ENCODE measurements at places on chromosomes 2 and 18.
A peak's percentile ranks its signal among the peaks of the same experiment; 100 is the strongest.

GRCh38 chr2:100513650-100514049 lies 43.4 kb downstream of the NMS start:
- H3K36me3 ChIP-seq, result no peaks in the 10 kb centered on the region
- H3K4me1 ChIP-seq, result no peaks in the 10 kb centered on the region
- no peaks in the 10 kb centered on the region for H3K27me3 ChIP-seq
- H3K27ac ChIP-seq, result no peak overlapping the region
- no peak for DNase-seq

GRCh38 chr18:35355140-35355618 lies 11.0 kb upstream of the ZNF24 start:
- H3K27me3 ChIP-seq, result peaks cover 3% of the 10 kb centered on the region
- H3K4me1 ChIP-seq, result no peaks in the 10 kb centered on the region
- no peaks in the 10 kb centered on the region for H3K36me3 ChIP-seq
- peak; percentile 39 for DNase-seq
- H3K4me3 ChIP-seq, result no peak overlapping the region

DNA sequence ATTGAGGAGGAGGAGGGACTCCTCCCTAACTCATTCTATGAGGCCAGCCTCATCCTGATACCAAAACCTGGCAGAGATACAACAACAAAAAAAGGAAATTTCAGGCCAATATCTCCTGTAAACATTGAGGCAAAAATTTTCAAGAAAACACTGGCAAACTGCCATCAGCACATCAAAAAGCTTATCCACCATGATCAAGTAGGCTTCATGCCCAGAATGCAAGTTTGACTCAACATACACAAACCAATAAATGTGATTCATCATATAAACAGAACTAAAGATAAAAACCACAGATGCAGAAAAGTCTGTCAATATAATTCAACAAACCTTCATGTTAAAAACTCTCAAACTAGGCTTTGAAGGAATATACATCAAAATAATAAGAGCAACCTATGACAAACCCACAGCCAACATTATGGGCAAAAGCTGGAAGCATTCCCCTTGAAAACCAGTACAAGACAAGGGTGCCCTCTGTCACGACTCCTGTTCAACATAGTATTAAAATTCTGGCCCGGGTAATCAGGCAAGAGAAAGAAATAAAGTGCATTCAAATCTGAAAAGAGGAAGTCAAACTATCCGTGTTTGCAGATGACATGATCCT lies 1014.3 kb downstream of the CBLN2 start:
- no peaks in the 10 kb centered on the region for H3K27me3 ChIP-seq
- H3K36me3 ChIP-seq, result no peaks in the 10 kb centered on the region
- H3K4me1 ChIP-seq, result no peaks in the 10 kb centered on the region
- no peak for DNase-seq
- no peak overlapping the region for H3K27ac ChIP-seq

DNA sequence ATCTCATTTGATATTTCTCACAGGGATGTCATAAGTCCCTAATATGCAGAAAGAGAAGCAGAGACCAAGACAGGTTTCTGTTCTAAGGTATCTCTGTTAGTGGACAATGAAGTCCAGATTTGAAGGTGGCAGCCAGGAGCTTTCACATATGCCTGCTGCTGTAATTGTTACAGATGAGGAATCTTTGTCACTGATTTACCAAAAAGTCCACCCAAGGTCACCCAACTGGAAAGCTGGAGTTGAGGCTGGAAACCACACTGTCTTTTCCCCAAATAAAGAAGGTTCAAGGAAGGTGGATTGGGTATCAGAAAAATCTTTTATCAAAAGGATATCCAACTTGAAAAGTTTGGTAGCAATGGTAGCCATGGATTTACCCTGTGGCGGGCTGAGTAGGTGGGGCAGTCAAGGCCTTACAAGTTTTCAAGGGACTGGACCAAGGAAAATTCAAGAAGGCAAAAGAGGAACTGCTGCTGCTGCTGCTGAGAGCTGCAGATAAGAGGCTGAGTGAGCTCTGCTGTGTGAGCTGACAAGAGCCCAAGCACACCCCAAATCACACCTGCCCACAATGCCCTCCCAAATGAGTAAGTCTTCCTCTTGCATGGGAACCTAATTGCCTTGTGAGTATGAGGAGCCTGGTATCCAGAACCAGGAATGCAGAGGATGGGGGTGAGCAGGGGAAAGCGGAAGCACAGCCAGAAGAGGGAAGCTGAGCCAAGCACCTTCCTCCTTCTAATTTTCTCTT lies 241.2 kb downstream of the ANAPC1 start:
- no peak overlapping the region for H3K27ac ChIP-seq
- no peak for DNase-seq
- H3K4me1 ChIP-seq, result no peaks in the 10 kb centered on the region
- no peak overlapping the region for H3K4me3 ChIP-seq
- no peaks in the 10 kb centered on the region for H3K27me3 ChIP-seq
- H3K36me3 ChIP-seq, result no peaks in the 10 kb centered on the region

DNA sequence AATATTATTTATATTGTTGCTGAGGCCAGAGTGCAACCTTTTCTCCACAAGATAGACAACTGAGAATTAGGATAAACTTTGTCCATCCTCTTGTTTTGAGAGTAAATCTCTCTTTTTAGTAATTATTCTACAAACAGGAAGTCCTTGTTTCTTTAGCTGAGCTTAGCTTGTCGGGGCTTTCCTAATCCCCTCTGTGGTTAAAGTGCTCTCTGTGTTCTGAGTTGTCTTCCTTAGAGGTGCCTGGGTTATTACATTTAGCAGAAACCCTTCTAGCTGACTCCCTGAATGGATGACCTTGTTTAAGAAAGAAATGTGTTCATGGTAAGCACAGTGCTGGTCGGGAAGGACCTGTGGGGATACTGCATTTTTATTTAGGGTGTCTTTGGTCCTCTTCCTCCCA lies 12.7 kb downstream of the USP39 start:
- H3K4me1 ChIP-seq, result peaks cover 4% of the 10 kb centered on the region
- no peak overlapping the region for H3K4me3 ChIP-seq
- peak overlapping the region; percentile 12 for H3K27ac ChIP-seq
- peaks cover 43% of the 10 kb centered on the region for H3K36me3 ChIP-seq
- no peaks in the 10 kb centered on the region for H3K27me3 ChIP-seq

GRCh38 chr2:230160112-230160660 lies 59.6 kb downstream of the SP110 start:
- H3K27me3 ChIP-seq, result no peaks in the 10 kb centered on the region
- no peak overlapping the region for H3K27ac ChIP-seq
- peaks cover 6% of the 10 kb centered on the region for H3K36me3 ChIP-seq
- H3K4me1 ChIP-seq, result no peaks in the 10 kb centered on the region
- DNase-seq, result peak; percentile 52

DNA sequence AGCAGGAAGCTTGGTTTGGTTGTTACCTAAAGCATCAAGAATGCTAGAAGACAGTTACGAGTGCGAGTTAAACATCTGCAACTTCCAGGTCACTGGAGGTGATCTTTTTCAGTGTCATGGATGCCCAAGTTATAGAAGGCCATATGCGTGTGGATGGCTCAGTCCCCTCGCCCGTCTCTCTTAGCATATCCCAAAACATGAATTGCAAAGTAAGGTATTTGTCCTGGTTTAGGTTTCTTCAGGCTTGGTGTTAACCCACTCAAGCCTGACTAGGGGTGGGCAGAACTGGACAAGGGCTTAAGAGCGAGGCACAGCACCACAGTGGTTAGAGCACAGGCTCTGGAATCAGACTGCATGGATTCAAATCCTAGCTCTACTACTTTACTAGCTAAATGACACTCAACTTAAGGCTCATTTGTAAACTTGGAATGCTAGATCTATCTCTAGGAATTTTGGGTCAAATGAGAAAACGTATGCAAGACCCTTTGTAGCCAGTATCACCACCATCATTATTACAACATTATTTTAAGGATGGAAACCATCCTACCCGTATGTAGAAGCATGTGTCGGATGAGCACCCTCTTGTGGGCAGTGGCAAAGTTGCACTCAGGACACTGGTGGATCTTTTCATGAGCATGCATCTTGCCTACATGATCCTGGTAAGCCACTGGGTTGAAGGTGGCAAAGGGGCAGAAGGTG lies 11.2 kb downstream of the ZNF142 start:
- H3K4me1 ChIP-seq, result no peaks in the 10 kb centered on the region
- H3K27me3 ChIP-seq, result no peaks in the 10 kb centered on the region
- no peak overlapping the region for H3K4me3 ChIP-seq
- DNase-seq, result peak; percentile 45
- no peak overlapping the region for H3K27ac ChIP-seq

DNA sequence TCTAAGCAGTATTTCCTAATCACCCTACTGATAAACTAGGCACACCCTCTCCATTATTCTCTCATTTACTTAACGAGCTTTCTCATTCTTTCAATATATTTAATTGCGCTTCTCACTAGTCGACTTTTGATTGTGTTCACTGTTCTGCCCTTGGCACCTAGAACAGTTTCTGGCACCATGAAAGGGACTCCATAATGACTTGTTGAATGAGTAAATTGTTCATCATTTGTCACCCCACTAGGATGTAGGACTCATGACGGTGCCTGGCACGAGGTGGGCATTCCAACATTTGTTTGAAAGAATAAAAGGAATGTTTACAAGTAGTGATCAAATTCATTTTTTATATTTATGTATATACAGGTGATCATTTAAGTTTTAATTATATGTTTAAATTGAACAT lies 123.7 kb downstream of the DIS3L2 start:
- H3K4me3 ChIP-seq, result no peak overlapping the region
- no peaks in the 10 kb centered on the region for H3K4me1 ChIP-seq
- DNase-seq, result no peak

All from T-cell (primary cell).